Body of pancreas (tissue), 4 donors: ENCODE measurements at places on chromosomes 5 and 9. TPM values are rescaled to one million over a fixed set of nuclear protein-coding genes. Genes with fewer than 3 reads are reported as not detected.

CDC20B gene
- not detected for total RNA-seq

- no peak for DNase-seq
These were observed 4.7 kb downstream of the QRFP start for GRCh38 chr9:130891688-130892476.

SNCAIP gene
- total RNA-seq, result 2.6 TPM

- no peak for DNase-seq
These were observed 7.7 kb upstream of the TMEFF1 start for GRCh38 chr9:100465274-100465673.

GRCh38 chr9:16682273-16682672 is 188.2 kb downstream of the BNC2 start:
- no peak for DNase-seq

DNA sequence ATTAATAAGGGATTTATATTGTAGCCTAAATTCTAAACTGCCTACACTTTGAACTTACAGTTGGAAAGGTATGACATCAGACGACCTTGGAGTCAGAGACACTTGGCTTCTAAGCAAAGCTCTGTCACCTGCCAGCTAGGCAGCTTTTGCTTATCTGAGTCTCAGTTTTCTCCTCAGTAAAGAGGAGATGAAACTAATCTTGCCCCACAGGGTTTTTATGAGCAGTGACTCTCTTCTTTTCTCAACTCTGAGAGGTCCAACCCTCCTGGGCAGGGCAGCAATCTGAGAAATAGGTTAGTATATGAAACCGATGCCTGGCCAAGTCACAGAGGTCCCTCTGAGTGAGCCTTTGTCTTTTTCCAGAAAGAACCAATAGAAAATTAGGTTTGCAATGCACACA is 53.9 kb downstream of the WDR36 start:
- no peak for DNase-seq

DNA sequence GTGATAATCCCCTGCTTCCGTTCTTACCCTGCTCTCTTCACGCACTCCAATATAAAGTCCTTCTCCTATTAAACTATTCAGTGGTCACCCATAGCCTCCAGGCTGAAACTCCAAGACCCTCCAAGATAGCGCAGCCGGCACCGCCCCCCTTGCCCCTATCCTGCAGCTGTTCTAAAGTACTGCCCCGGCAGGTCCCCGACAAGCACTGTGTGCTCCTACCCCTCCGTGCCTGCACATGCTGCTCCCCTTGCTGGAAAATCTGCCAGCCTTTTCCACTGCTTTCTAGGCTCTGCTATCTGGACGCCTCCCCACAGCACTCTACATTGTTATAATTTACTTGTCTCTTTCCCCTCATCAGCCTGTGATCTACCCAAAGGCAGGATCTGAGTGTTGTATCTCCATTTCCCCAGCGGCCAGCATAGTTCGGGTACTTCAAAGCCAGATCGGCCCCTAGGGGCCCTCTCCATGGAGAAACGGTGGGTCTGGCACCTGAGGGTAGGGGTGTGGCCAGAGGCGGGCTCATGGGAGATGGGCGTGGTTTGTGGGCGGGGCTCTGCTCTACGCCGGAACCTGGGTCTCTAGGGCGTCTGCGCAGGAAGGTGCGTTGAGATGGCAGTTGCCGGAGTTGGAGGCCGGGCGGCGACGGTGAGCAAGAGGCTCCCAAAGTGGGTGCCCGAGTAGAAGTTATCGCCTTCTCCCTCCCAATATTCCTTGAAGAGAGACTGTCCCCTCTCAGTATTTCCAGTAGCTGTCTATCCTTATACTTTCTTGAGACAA is 83.5 kb upstream of the RUSC2 start:
- peak; percentile 80 for DNase-seq

CD14 gene
- 62.6 TPM for total RNA-seq

SETD9 gene
- total RNA-seq, result 4.6 TPM

DNA sequence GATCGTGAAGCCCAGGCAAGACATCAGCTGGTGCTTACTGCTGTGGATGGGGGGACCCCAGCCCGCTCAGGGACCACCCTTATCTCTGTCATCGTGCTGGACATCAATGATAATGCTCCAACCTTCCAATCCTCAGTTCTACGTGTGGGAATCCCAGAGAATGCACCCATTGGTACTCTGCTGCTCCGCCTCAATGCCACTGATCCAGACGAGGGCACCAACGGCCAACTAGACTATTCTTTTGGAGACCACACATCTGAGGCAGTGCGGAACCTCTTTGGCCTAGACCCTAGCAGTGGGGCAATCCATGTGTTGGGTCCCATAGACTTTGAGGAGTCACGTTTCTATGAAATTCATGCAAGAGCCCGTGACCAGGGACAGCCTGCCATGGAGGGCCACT is 960 bp downstream of the PCDHGC5 start:
- no peak for DNase-seq
